ENCODE measurements at places on chromosomes 12 and 14.

GRCh38 chr12:82412246-82412645 is 53.9 kb downstream of the METTL25 start:
- peak; percentile 8 for DNase-seq

DNA sequence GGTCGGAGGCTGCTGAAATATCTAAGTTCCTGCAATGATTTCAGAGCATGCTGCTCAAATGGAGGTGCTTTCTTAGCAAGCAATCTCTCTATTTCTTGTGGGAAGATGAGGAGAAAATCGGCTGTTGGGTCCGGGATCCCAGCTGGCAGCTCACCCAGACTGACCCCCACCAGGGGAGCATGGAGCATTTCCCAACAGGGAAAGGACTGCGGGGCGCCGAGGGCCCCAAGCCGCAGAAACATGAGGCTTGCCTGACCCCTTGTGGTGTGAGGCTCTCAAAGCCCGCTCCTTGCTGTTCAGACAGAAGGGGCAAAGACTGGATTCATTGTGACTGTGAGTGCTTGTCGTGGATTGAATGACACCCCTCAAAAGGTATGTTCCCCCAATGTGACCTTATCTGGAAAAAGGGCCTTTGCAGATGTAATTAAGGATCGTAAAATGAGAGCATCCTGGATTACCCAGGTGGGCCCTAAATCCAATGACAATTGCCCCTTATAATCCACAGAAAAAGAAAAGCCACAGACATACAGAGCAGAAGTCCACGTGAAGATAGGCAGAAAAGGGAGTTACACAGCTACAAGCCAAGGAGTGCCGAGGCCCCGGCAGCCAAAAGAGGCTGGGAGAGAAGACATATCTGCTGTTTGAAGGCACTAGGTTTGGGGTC is 116.3 kb upstream of the VASH1 start:
- peak; percentile 49 for DNase-seq

DNA sequence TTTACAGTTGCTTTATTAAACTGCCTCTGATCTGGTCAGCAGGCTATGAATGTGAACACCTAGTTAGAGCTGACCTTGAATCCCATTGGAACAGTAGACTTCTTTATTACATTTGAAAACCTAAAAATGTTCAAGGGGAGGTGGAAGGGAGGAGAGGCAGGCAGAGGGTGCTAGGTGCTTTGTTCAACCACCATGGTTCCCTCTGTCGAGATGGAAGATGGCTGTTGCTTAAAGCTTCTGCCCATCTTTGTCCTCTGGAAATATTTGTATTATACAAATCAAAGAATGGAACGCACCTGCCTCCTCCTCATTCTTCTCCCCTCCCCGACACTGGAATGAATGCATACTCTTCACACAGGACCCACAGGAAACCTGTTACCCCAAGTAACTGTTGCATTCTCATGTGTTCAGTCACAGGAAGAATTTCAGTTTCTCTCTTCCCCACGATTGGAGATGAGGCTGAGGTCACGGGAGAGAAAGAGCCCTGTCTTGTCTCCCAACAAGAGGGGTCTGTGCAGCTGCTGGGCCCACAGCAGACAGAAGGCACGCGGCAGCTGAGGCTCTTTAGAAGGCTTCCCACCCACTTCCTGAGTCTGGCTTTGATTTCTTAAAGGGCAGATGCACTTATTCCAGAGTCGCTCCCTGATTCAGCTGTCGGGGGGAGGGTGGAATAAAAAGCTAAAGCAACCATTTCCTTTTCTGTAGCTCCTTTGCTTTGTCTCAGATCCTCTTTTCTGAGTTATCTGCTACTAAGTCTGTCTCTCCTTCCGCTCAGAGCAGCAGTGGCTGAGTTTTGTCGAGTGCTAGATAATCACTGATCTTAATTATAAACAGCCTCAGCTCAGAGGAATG is 217.9 kb upstream of the BTG1 start:
- DNase-seq, result no peak

DNA sequence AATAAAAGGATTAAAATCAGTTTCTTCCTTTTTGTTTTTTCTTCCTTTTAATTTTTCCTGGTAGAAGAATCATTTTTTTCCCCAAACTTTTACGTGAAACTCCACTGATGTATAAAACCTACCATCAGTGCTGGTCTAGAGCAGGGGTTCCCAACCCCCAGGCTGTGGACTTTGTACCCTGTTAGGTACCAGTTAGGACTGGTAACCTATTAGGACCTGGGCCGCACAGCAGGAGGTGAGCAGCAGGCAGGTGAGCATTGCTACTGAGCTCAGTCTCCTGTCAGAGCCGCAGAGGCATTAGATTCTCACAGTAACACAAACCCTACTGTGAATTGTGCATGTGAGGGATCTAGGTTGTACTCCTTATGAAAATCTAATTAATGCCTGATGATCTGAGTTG is 10.1 kb downstream of the SMCO2 start:
- no peak for DNase-seq

DNA sequence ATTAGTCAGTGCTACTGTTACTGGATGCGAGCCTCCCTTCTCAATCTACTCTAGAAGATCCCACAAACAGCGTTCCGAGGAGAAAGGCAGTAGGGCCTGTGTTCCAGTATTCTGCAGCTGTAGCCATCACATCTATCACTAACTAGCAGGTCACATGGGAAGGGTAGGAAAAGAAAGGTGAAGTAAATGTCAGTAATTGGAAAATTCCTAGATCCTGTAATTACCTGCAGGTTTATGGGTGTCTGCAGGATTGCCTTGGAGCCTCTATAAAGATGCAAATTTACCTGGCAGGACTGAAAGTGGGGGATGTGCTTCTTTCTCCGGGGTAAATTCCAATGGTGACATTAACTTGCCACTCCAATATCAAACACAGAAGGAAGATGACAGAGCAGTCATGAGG is 77.8 kb downstream of the FERMT2 start:
- no peak for DNase-seq

GRCh38 chr14:75689012-75689411 is 28.0 kb downstream of the TTLL5 start:
- no peak for DNase-seq

DNA sequence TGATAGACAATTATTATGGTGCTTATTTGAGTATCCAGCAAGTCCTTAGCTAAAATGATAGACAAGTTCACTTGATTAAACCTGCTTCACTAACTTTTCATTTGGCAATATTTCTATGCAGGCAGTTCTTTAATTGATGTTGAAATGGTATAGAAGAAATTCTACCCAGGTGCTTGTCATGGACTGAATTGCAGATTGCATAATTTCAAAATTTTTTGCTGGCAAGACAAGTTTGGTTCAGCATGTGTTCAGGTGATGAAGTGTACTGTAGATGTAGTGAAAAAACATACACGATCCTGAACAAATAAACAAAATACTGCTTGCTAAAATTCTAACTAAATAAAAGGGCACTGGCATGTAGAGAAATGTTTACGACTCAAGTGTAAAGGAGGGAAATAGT is 189.0 kb downstream of the FOXA1 start:
- no peak for DNase-seq
